Stimulated activated CD8-positive, alpha-beta memory T cell treated with anti-CD3 and anti-CD28 coated beads, Interleukin-12 subunit alpha, Interleukin-12 subunit beta, amount 100 ng/mL, for 4 hours (primary cell): ENCODE measurements at places on chromosomes 2 and 18.

- DNase-seq, result no peak
Observed at GRCh38 chr2:9844036-9844483, 786 bp downstream of the TAF1B start.

DNA sequence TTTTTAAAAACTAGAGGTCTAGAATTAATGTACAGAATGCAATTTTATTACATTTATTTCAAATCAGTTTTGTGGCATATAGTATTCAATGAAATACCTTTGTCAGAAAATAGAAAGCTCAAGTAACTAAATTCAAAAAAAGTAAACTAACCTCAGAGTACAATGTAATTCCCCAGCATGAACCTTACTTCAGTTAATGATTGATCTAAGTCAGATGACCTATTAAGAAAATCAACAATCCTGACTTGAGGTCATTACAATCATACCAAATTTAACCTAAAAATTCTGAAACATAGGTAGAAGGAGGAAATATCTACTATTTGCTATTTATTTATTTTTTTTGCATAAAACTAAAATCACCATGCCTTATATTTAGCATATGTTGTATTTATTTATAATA, 142.9 kb downstream of the CCDC102B start:
- no peak for DNase-seq

DNA sequence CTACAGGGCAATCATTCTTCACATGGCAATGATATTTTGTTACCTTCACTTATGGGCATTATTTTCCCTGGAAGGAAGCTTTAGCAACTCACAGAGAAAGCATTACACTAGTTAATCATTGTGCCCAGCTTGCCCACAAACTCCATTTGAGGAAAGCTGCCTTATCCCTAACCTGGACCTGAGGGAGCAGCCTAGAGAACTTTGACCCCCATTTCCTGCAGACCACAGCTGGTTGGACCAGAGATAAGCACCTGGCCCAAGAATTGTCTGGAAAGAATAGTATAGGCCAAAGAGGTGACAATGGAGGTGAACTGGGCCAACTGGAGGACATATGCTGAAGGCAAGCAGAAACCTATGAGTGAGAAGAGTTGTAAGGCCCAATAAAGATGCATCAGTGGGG, 48.4 kb upstream of the SESTD1 start:
- DNase-seq, result no peak

DNA sequence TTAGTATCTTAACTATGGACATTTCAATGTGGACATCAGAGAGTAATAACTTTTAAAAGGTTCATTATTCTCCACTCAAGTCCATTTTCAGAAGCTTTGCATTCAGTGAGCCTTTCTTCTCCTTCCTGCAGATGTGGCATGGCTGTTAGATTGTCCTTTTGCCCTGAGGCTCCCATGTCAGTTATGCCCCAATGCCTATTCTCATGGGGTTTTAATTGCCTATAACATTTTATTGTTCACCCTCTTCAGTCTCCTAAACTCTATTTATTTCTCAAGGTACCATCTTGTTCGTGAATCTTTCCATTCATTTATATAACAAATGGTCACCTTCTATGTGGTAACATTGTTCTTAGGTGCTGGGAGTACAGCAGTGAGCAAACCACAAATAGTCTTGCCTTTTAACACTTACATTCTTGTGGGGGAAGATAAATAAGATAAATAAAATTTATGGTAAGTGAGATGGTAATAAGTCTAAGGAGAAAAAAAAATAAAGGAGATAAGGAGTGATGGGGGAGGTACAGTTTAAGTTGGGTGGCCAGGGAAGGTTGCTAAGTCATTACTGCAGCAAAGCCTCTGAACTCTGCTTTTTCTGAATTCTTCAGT, 277.9 kb upstream of the SIX3 start:
- no peak for DNase-seq

GRCh38 chr2:178227187-178227586, 32.9 kb downstream of the OSBPL6 start:
- no peak for DNase-seq

- no peak for DNase-seq
Observed at GRCh38 chr2:191478799-191479679, 198.9 kb upstream of the NABP1 start.

GRCh38 chr2:74327199-74327598, 16.0 kb downstream of the SLC4A5 start:
- no peak for DNase-seq

GRCh38 chr2:240701736-240702639, 10.3 kb downstream of the AQP12A start:
- no peak for DNase-seq

DNA sequence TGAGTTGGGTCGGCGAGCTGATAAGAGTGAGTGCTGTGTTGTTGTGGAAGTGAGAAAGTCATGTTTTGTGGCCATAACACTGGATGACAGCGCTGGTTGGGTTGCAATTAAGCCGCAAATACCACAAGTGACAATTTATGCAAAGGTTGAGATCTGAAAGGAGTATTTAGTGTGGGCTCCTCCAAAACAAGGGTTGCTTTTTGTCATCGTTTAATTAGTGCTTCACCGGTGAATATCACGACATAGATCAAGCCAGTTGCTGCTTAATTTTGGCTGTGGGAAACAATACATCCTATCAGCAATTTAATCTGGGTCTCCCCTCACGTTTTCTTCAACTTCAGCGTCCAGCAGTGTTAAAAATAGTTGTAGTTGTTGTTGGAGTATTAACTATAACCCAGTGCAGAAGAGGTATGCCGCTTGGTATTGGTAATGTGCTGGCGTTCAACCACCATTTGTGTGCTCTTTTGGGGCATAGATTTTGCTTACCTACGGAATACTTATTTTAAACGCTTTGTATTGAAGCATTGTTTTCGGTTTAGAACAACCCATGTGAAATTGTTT, 662 bp downstream of the ACVR2A start:
- peak; percentile 12 for DNase-seq

- no peak for DNase-seq
Observed at GRCh38 chr2:190840569-190841172, 40.0 kb upstream of the GLS start.

DNA sequence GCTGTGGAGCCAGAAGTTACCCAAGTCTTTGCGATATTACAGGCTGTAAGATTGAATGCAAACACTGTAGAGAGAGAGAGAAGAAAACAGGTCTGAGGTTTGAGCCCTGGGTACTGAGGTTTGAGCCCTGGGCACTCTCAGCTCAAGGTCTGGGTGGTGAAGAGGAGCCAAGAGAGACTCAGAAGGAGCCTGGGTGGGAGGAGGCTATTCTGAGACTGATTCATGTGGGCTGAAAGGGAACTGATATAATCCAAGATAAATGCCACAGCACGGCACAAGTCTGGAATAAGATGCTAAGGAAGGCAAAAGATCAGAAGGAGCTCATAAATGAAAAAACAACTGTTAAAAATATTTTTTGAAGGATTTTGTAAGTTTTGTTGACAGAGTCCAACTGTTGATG, 407.6 kb upstream of the HS6ST1 start:
- no peak for DNase-seq

GRCh38 chr2:6896930-6897759, 19.6 kb downstream of the RSAD2 start:
- no peak for DNase-seq

DNA sequence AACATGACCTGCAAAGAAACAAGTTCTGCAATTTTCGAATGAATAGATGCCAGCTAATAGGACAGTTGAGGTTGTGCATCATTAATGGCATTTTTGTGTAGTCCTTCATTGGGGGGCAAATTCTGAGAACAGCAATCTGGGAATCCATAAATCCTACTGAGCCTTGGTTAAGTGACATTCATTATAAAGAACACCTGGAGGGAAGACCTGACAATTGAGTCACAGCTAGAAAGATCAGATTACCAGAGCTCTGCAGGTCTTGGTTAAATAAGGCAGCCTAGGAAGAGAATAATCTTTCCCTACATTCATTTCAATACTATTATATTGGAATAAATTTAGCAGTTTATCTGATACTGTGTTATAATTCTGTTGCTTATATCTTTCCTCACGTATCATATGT, 14.3 kb downstream of the KCNH7 start:
- DNase-seq, result no peak

DNA sequence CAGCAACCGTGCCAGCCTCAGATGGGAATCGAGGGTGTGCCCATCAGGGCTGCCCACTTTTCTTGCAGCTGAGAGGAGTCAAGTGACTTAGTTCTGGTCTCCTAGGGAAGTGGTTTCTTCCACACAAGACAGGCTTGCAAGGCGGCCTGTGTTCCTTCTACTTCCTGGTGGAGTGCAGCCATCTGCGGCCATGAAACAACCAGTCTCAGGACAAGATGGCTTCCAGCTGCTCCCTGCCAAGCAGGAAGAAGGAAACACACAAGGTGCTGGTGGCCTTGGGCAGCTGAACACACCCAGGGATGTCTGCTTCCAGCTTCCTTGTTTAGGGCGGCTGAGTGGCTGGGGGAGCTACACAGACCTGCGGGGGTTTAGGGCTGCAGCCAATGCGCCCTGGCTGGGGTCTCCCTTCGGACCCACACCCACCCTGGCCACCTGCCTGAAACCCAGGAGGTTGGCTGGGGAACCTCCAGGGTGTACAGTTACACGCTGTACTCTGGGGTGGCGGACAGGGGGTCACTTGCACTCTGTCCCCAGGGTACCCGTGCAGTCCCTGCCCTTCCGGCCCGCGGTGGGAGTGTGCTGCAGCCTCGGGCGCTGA, 34.7 kb downstream of the PTPN18 start:
- no peak for DNase-seq

DNA sequence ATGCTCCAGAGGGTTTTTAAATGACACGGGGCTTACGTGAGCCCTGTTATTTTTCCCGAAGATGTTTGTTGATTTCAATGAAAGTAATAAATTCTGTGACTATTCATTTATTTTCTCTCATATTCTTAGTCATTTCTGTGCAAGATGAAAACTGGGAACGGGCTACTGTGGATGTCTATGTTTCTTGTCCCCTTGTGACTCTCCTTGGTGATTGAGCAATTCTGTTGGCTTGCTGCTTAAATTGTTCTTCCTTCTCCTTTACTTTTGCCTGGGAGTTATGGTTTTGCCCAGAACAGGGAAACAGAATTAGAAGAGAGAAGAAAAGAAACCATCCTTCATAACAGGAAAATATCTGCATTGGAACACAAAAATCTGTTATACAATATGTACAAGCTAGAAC, 508.2 kb upstream of the DSEL start:
- DNase-seq, result no peak

- DNase-seq, result no peak
Observed at GRCh38 chr2:47414682-47415458, 11.9 kb downstream of the MSH2 start.

DNA sequence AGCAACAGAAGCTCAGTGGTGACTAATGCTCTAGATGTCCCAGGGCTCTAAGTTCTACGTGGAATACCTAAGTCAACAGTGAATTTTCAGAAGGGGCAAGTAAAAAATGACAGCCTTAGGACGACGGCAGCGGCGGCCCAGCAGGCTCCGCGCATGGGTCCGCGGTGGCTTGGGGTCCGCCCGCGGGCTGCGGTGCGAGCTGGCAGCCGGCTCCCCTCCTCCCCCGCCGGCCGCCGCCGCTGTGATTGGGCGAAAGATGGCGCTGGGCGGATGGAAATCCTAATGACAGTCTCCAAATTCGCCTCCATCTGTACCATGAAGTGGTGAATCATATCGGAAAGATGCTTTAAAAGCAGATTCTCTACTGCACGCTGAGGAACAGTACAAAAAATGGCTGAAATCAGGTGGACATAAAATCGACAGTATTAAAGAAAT, 74.7 kb downstream of the HNRNPLL start:
- peak; percentile 16 for DNase-seq

DNA sequence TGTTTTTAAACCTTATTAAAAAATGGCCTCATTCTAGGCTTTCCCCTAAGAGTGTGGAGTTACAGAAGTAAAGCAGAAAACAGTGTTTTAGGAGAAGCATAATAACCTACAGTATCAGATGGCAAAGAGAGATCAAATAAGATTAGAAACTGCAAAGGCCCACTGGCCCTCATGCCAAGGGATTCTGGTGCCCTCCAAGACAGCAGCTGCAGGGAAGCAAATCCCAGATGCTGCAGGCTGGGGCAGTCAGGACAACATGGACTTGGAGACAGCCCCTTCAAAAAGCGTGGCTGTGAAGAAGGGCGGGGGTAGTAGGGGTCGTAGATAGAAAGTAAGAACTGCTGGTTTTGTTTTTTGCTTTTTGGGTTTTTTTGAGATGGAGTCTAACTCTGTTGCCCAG, 28.3 kb upstream of the EPG5 start:
- no peak for DNase-seq

DNA sequence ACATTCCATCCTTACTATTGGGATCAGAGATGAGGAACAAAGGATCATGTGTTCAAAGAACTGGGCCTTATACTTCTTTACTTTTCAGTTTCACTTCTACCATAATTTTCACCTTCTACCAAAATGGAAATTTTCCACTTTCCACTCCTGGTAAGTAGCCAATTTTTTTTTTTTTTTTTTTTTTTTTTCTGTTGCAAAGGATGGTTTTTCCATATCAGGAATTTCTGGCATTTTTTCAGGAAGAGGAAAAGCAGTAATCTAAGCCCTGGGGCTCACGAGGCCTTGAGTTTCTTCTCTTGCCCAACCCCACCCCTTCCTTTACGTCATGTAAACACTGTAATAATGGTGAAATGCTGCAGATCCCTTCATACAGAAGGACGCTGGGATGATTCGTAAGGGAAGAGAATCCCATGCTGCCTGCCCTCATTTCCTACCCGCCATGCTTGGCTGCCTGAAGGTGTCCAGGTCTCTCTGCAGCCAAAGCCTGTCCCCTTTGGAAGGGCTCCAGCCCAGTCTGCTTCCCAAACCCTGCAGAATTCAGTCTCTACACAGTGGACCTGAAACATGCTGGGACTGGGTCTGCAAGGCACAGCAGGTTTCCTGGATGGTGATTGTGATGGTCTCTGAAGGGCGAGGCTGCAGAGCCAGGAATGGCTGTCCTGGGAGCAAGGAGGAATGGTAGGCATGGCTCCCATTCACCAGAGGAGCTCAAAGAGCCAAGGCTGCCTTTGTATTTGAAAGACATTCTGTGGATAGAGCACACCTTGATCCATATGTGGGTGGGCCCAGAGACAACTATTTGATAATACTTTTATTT, 57.0 kb downstream of the EFR3B start:
- no peak for DNase-seq

DNA sequence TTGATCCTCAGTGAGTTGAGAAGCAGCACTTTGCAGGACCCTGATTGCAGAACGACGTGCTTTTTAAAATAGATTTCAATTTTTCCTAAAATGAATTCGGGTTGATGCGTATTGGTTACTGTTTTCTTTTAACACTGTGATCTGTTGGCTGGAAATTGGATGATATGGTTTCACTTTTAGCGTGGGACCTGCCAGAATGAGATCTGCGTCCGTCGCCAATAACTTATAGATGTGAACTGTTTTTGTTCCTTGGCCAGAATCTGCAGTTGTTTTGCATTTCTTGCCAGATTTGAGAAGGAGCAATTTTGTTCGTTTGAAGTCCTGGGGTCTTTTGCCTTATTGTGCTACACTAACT, 703 bp downstream of the UGGT1 start:
- no peak for DNase-seq

DNA sequence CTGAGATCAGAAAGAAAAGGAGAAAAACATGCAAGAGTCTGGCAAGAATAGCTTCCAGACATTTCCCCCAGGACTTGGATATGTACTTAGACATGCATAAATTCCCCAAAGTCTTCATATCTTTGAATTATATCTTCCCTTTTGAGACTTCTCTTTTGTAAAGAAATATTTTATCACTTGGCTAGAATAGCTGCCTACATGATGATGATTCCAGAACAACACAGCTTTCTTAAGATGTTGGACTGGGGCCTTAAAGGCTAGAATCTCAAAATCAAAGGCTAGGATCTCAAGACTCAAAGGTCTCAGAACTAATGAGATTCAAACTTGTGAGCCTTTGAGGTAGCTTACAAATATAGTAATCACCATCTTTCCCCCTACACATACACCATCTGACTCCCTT, 842.3 kb downstream of the BCL11A start:
- DNase-seq, result no peak

- no peak for DNase-seq
Observed at GRCh38 chr2:53509831-53510388, 257.7 kb upstream of the CHAC2 start.
